ENCODE measurements at places on chromosomes 3 and 15.

- H3K27ac ChIP-seq: peak overlapping the region; percentile 95
- peak overlapping the region; percentile 92 for H3K4me3 ChIP-seq
- peaks cover 10% of the 10 kb centered on the region for H3K36me3 ChIP-seq
- DNase-seq: no peak
Measured at GRCh38 chr3:141877911-141878310, 1.5 kb downstream of the ATP1B3 start.

- H3K4me3 ChIP-seq: no peak overlapping the region
- H3K4me1 ChIP-seq: no peaks in the 10 kb centered on the region
- no peaks in the 10 kb centered on the region for H3K27me3 ChIP-seq
- H3K36me3 ChIP-seq: no peaks in the 10 kb centered on the region
- no peak overlapping the region for H3K27ac ChIP-seq
Measured at GRCh38 chr3:182292591-182292990, 500.7 kb upstream of the ATP11B start.

GRCh38 chr15:71775856-71776255 lies 34.5 kb upstream of the NR2E3 start:
- H3K4me3 ChIP-seq: no peak overlapping the region
- no peak overlapping the region for H3K27ac ChIP-seq
- H3K27me3 ChIP-seq: no peaks in the 10 kb centered on the region
- peaks cover 7% of the 10 kb centered on the region for H3K4me1 ChIP-seq

- H3K36me3 ChIP-seq: peaks cover 4% of the 10 kb centered on the region
- H3K27ac ChIP-seq: no peak overlapping the region
- H3K27me3 ChIP-seq: no peaks in the 10 kb centered on the region
- H3K4me3 ChIP-seq: no peak overlapping the region
- H3K4me1 ChIP-seq: peaks cover 23% of the 10 kb centered on the region
Measured at GRCh38 chr3:29420106-29420505, 139.2 kb downstream of the RBMS3 start.

DNA sequence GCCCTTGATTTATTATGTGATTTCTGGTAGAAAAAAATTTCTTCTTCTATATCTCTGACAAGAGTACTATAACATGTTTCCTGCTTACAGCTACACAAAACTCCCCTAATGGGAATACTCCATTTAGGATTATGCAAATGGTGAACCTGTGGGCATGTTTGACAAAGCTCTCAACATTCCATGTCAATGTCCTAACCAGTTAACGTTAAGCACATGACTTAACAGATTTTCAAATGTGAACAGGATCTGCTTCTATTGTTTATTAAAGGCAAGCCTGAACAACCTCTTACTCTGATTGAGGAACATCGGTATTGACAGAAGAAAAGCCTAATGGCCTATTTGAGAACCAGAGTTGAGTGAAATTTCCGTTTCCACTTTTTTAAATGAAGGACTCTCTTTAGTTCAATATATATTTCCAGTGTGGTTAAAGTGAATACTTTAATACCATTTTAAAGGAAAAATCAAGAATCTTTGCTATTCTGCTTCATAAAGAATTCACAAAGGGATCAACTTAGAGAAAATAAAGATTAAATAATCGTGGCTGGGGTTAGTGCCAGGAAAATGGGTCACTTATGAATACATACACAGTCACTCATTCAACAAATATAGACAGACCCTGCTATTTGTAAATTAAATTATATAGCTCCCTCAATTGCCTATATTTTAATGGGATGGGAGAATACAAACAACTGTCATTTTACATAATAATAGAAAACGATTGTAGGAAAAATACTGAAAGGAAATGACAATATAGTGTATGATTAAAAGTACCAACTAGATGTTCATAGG lies 300.3 kb upstream of the CBLB start:
- no peaks in the 10 kb centered on the region for H3K27me3 ChIP-seq
- no peak for DNase-seq
- no peak overlapping the region for H3K27ac ChIP-seq
- no peaks in the 10 kb centered on the region for H3K36me3 ChIP-seq

GRCh38 chr15:23687143-23687470 lies at the start of gene NDN:
NDN (minus strand) TSS chr15:23687305; CDS start chr15:23687217, 88 bp downstream.
- peaks cover 3% of the 10 kb centered on the region for H3K36me3 ChIP-seq
- DNase-seq: peak; percentile 77
- peak within 1 kb of the TSS; percentile 16 for H3K27ac ChIP-seq
- H3K4me3 ChIP-seq: peak within 1 kb of the TSS; percentile 85

DNA sequence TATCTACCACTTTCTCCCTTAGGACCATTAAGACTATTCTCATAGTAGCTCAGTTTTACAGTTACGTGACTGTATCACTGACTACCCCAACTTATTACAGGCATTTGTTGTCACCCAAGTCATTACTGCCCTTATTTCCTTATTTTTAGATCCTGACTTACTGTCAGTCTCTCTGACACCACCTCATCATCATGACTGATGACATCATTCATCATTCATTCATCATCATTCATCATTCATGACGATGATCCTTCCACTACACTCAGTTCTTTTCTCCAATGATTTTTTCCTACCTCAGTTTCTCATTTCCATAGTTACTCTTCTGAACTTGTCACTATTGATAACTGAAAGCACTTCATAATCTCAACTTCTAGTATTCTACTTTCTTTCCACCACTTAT lies 83.8 kb downstream of the ADAM10 start:
- H3K36me3 ChIP-seq: peaks cover 47% of the 10 kb centered on the region
- peak overlapping the region; percentile 45 for H3K4me3 ChIP-seq
- DNase-seq: no peak
- peaks cover 16% of the 10 kb centered on the region for H3K4me1 ChIP-seq
- H3K27ac ChIP-seq: peak overlapping the region; percentile 44

GRCh38 chr3:171293142-171293782 lies 166.9 kb downstream of the TNIK start:
- H3K36me3 ChIP-seq: no peaks in the 10 kb centered on the region
- H3K4me1 ChIP-seq: peaks cover 16% of the 10 kb centered on the region
- no peak overlapping the region for H3K4me3 ChIP-seq
- no peak for DNase-seq
- H3K27ac ChIP-seq: no peak overlapping the region

DNA sequence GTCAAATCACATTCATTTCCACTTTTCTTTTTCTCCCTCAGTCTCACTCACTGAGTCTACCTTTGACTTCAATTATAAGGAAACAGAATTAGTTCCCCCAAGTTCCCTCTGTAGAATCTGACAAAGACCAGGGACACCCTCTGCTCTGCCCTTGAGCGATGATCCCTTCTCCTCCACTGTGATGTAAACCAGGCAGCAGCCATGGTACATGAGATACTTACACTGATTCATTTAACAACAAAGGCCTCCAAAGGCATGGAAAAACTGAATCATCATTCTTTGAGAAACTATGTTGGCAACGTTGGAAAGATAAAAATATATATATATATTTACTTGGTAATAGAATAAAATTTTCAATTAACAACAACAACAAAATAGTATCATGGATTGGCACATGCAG lies 84.1 kb downstream of the P3H2 start:
- no peak for DNase-seq
- no peak overlapping the region for H3K4me3 ChIP-seq
- H3K36me3 ChIP-seq: no peaks in the 10 kb centered on the region
- no peak overlapping the region for H3K27ac ChIP-seq
- no peaks in the 10 kb centered on the region for H3K27me3 ChIP-seq

DNA sequence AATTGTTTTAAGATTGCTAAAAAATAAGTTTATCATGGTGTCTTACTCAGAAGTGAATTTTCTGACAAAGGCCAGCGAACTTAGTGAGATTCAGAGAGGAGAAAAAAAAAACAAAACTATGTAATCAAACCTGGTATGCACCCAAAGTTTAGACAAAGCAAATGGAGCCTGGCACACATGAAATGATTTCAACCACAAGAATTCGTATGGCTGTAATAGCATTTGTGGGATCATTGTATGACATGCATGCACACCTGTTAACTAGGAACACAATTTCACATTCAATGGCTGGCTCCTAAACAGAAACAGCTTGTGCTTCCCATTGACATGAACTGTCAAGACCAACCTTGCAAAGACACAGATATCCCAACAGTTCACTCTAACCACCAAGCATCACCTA lies 94.6 kb downstream of the ZIC4 start:
- peaks cover 7% of the 10 kb centered on the region for H3K36me3 ChIP-seq
- H3K27ac ChIP-seq: no peak overlapping the region
- H3K27me3 ChIP-seq: no peaks in the 10 kb centered on the region
- H3K4me1 ChIP-seq: peaks cover 9% of the 10 kb centered on the region

GRCh38 chr3:65953301-65953812 lies 85.4 kb downstream of the MAGI1 start:
- peaks cover 55% of the 10 kb centered on the region for H3K4me1 ChIP-seq
- peaks cover 7% of the 10 kb centered on the region for H3K36me3 ChIP-seq
- DNase-seq: peak; percentile 72
- peak overlapping the region; percentile 79 for H3K4me3 ChIP-seq
- H3K27ac ChIP-seq: peak overlapping the region; percentile 99

GRCh38 chr3:141413391-141413790 lies 45.1 kb downstream of the ZBTB38 start:
- H3K27ac ChIP-seq: peak overlapping the region; percentile 52
- no peak for DNase-seq
- H3K36me3 ChIP-seq: peaks cover 32% of the 10 kb centered on the region
- peaks cover 62% of the 10 kb centered on the region for H3K4me1 ChIP-seq

GRCh38 chr3:16816048-16816780 lies 68.5 kb upstream of the PLCL2 start:
- no peak overlapping the region for H3K4me3 ChIP-seq
- no peaks in the 10 kb centered on the region for H3K4me1 ChIP-seq
- DNase-seq: no peak
- H3K36me3 ChIP-seq: no peaks in the 10 kb centered on the region
- no peaks in the 10 kb centered on the region for H3K27me3 ChIP-seq

- no peak overlapping the region for H3K4me3 ChIP-seq
- no peaks in the 10 kb centered on the region for H3K27me3 ChIP-seq
- no peaks in the 10 kb centered on the region for H3K36me3 ChIP-seq
- no peaks in the 10 kb centered on the region for H3K4me1 ChIP-seq
- no peak for DNase-seq
- H3K27ac ChIP-seq: no peak overlapping the region
Measured at GRCh38 chr3:165885558-165886270, 48.5 kb upstream of the BCHE start.

DNA sequence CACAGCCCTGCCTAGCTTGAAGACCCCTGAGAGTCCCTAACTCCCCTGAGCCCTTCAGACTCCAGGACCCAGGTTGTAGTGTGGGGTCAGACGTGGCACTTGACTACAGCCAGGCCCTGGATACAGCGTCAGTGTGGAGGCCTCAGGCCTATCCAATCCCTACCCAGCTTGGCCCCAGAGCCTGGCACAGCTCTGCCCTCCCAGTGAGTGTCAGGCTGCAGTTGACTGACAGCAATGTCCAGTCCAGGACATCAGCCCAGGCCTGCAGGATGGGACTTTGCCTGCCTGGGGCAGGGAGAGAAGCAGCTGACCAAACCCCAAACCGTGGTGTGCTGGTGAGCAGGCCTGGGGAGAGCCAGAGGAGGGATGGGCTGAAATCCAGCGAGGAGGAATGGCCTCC lies 27.3 kb downstream of the KLF13 start:
- no peaks in the 10 kb centered on the region for H3K36me3 ChIP-seq
- peaks cover 54% of the 10 kb centered on the region for H3K4me1 ChIP-seq
- peak overlapping the region; percentile 94 for H3K27ac ChIP-seq
- H3K27me3 ChIP-seq: no peaks in the 10 kb centered on the region
- no peak overlapping the region for H3K4me3 ChIP-seq
- DNase-seq: no peak

- H3K4me1 ChIP-seq: no peaks in the 10 kb centered on the region
- no peak overlapping the region for H3K4me3 ChIP-seq
- no peaks in the 10 kb centered on the region for H3K36me3 ChIP-seq
- peak overlapping the region; percentile 50 for H3K27ac ChIP-seq
- no peaks in the 10 kb centered on the region for H3K27me3 ChIP-seq
- DNase-seq: no peak
Measured at GRCh38 chr3:27641888-27642601, 80.1 kb downstream of the EOMES start.

- no peak overlapping the region for H3K4me3 ChIP-seq
- H3K27me3 ChIP-seq: no peaks in the 10 kb centered on the region
- peaks cover 4% of the 10 kb centered on the region for H3K36me3 ChIP-seq
- H3K27ac ChIP-seq: no peak overlapping the region
Measured at GRCh38 chr3:29514170-29514569, 233.3 kb downstream of the RBMS3 start.

DNA sequence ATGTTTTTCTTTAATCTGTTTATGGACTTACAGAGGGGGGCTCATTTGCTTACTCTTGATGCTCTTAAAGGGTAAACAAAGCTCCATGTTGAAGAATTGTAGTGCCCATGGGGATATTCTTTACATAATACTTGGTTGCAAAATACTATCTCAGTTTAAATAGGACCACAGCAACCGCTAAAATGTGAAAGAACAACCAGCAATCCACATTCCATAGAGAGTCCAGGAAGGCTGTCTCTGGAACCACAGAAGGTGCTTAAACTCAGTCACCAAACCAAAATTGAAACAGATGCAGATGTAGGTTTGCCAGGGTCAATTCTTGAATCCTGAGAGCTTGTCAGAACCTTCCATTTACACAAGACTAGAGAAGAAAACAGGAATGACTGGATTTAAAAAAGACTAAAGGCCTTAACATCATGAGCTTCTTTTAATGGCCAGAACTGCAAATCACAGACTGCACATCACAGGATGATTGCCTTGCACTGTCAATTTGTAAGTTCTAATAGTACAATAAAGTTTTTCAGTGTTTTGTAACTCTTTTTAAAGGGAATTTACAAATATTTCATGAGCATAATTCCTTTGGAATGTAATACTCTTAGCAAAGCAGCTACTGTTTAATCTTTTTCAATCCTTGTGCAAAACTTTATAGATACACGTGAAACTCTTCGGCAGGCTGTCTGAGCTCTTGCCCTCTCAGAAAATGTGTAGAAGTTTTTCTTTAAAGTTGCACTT lies 661.6 kb downstream of the SI start:
- no peaks in the 10 kb centered on the region for H3K27me3 ChIP-seq
- no peak for DNase-seq
- H3K4me1 ChIP-seq: peaks cover 4% of the 10 kb centered on the region
- no peaks in the 10 kb centered on the region for H3K36me3 ChIP-seq
- H3K4me3 ChIP-seq: no peak overlapping the region

DNA sequence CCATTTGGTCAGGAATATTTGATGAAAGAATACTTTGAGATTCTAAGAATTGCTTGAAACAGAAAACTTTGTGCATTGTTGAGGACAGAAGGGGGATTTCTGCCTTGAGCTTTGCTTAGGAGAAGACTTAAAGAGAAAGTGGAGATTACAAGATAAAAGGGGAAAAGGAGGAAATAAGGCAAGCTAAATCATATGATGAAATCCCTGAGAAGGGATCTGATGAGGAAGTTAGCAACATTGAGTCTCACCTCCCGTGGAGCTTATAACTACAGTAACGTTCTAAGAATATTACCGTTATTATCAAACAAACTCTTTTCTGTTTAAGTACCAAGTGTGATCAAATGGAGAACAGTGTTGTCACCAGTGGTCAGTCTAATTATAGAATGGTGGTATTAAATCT lies 414.7 kb upstream of the NAALADL2 start:
- H3K36me3 ChIP-seq: peaks cover 9% of the 10 kb centered on the region
- H3K27me3 ChIP-seq: no peaks in the 10 kb centered on the region
- H3K27ac ChIP-seq: no peak overlapping the region

All from type B pancreatic cell (in vitro differentiated cells).